Stimulated activated CD4-positive, alpha-beta T cell treated with anti-CD3 and anti-CD28 coated beads, TNF-alpha, amount 100 ng/mL, for 24 hours (primary cell): ENCODE measurements at places on chromosomes 5 and 9.

DNA sequence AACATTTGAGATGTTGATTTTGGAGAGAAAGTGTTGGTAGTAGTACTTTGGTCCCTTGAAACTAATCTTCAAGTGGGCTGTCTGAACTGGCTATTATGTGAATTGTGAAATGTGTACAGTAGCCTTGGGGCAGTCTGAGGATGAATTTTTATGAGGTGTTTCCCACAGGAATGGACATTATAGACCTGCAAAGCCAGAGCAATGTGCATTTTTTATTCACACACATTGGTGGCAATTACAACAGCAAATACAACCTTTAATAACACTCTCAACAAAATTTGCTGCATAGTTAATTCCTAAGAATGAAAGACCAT is 147.0 kb downstream of the PAM start:
- DNase-seq = no peak

- no peak for DNase-seq
Observed at GRCh38 chr5:141822144-141822543, 56.1 kb downstream of the PCDH1 start.

GRCh38 chr9:77523891-77524290 is 124.2 kb downstream of the GNA14 start:
- no peak for DNase-seq

DNA sequence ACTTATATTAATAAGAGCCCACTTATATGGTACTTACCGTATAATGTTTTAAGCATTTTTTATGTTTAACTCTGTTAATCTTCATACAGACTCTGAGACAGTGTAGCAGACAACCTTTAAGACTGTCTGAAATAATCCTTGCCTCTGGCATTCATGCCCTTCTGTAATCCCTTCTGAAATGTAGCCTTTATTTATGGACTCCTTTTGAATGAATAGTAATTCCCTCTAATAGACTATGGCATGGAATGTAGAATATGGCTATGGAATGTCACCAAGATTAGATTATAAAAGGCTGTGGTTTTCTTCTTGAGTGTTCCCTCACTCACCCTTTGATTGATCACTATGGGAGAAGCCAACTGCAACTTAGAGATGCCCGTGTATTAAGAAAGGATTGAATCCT is 439.4 kb downstream of the SH3GL2 start:
- DNase-seq = no peak

GRCh38 chr9:124696101-124696500 is 75.0 kb downstream of the NR6A1 start:
- no peak for DNase-seq

DNA sequence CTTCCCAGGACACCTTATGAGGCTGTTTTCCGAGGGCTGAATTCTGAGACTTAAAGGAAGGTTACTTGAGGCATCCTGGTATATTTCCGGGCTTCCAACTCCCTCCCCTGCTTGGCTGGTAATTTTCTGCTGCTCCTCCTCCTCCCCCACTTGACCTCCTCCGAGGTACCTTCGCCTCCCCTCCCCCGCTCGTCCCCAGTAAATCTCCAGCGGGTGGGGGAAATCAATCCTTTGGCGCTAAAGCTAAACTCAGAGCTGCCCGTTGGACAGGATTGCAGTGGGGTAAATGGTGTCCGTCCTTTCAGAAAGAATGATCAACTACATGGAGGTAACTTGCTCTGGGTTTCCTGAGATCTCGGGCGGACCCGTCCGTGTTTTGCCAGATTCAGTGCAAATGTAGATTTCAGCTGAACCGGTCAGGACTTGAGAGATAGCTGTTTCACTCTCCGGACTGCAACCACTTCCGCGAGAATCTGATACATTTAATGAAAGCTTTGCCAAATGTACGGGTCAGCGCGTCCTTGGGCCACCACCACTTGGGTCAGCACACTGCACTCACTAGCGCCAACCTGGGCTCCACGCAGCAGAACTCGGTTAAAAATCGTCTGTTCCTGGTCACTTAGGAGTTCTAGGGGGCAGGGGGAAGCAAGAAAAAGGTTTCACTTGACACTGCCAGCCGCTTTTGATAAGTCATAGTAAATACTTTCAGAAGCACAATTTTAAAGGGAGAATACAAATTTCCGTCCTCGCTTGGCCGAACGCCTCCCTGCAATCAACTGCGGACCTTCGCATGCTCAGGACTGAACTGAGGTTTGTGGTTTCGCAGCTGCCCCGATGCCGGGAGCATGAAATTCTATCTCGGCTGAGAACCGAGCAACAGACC is 4.6 kb upstream of the ISL1 start:
- DNase-seq = no peak

DNA sequence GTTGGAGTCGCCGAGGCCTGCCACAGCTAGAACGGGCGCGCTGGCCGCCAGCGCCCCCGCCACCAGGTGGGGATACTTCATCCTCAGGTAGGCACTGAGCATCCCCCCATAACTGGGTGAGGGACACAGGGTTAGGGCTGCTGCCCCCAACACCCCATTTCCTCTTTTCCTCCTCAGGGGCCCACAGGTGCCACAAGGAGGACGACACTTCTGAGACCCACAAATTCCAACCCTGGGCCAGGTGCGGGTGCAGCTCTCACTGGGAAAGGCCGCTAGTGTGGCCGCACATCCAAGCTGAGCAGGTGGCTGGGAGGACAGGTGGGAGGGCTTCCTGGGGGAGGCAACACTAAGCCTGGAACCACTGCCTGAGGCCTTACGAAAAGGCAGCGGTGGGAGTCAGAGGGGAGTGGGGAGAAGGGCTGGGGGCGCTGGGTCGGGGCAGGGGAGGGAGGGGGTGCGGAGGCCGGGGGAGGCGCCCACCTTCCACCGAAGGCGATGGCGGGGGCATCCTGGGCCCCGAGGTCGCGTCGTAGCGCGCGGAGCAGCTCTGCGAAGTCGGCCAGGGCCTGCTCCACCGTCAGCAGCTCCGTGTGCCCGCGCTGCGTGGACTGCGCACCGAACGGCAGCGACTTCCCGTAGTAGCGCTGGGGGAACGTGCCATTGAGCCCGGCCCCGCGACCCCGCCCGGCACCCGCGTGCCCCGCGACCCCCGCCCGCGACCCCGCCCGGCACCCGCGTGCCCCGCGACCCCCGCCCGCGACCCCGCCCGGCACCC is 961 bp downstream of the DPP7 start:
- DNase-seq = no peak

- DNase-seq = no peak
Observed at GRCh38 chr5:157354800-157355199, 88.9 kb downstream of the CYFIP2 start.

DNA sequence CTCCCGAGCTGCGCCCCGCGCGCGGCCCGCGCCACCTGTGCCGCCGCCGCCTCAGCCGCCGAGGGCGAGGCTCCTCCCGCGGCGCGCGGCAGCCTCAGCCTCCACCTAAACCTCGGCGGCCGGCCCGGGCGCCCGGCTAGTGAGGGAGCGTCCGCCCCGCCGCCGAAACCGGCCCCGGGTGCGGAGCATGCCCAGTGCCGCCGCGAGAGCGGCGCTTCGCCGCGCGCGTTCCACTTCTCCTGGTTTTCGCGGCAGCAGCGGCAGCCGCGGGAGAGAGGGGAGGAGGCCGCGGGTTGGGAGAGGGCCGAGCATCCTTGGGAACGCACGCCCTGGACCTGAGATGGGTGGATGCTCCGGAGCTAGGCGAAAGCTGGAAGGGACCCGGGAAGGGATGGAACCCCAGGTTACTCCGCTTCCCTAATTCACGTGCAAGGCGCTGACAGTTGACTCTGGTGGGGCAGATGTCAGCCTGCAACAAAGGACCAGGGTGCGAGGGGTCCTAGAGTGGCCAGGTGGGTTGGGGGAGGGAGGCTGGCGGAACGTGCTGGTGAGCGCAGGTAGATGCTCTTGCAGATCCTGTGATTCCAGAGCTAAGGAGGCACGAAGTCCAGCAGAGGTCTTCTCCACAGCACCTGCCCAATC is at the start of gene CTNND2:
TSS of gene CTNND2 (minus strand) at position 182 of the 642 bp plus-strand sequence. CDS start 593 bp downstream, outside the sequence.
- DNase-seq = no peak

DNA sequence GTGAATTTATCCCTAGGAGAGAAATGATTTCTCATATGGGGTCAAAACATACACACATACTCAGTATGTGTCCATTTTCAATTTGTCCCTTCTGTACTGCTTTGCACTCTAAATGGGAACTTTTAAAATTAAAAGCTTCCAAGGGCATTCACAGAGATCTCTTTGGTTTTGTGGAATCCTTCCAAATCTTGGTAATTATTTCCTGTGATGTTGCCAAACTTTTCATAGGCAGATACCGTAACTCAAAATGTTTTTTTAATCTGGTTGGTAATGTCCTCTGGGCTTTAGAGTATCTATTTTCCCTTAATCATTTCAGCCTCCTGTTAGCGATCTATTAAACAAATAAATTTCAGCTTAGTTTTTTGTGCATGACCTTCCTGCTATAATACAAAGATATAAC is 282.4 kb downstream of the ARHGEF28 start:
- no peak for DNase-seq

GRCh38 chr5:178586396-178586795 is 3.8 kb downstream of the COL23A1 start:
- DNase-seq = no peak

DNA sequence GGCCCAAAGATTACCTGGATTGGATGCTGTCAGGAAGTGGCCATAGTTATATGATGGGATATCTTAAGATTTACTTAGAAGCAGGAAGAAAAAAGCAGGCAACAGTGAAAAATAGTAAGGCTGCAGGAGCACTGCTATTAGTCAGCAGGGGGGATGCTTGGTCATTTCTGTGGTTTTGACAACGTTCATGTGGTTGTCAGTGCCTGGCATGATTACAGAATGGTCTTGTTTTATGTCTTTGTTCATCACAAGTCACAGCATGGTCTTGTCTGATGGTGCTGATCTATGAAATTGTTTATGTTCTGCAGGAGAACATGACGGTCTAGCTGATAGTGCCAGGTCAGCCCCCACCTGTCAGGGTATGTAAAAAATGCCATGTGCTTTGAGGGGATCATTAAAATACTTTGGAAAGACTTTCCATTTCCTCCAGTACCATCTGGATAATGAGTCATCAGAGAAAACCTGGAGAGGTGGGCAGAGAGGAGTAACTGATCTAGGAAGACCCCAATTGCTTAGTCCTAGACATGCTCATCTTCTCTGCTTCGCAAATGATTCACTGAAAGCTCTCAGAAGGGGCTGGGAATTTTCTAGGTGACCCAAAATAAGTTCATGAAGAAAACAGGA is 48.5 kb downstream of the PLGRKT start:
- DNase-seq = peak; percentile 3

GRCh38 chr5:115180165-115180709 is 10.5 kb upstream of the TRIM36 start:
- peak; percentile 24 for DNase-seq

- DNase-seq = peak; percentile 15
Observed at GRCh38 chr5:109690242-109690974, 681 bp downstream of the MAN2A1 start.

GRCh38 chr9:14441976-14442651 is 128.2 kb upstream of the NFIB start:
- no peak for DNase-seq

- DNase-seq = no peak
Observed at GRCh38 chr5:53084546-53085255, 24.9 kb downstream of the MOCS2 start.

DNA sequence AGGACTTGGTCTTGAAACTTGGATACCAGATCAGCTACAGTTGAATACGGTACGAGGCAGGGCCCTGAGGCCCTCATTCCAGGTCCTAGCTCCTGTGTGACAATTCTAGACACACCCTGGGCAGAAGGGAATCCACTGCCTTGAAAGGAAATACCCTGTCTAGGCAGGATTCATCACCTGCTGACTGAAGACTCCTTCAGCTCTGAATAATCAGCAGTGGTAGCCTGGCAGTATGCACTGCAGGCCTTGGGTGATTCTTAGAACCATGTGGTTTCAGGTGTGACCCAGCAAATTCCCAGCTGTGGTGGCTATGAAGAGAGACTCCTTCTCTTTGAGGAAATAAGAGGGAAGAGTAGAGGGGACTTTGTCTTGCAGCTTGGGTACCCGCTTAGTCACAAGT is 17.2 kb upstream of the EFNA5 start:
- DNase-seq = no peak

- no peak for DNase-seq
Observed at GRCh38 chr5:77632526-77633206, 5.8 kb downstream of the OTP start.

- no peak for DNase-seq
Observed at GRCh38 chr9:38345851-38346755, 46.4 kb upstream of the ALDH1B1 start.

DNA sequence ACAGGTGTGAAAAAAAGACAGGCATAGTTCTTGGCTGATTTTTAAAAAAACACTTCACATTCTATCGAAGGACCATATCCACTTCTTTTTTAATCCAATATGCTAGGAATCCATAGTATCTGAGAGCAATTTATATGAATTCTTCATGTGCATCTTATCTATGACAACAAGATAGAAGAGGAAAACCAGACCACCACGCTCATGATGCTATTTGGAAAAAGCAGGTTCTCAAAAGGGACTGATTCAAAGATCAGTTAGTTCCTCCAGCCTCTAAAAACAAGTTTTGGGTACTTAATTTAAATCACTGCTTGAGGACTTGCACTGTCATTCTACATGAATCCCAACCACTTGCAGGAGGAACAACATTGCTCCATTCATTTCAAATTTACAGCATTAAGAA is 6.3 kb downstream of the MEF2C start:
- DNase-seq = no peak

GRCh38 chr5:65769539-65769938 is 47.5 kb downstream of the NLN start:
- no peak for DNase-seq

DNA sequence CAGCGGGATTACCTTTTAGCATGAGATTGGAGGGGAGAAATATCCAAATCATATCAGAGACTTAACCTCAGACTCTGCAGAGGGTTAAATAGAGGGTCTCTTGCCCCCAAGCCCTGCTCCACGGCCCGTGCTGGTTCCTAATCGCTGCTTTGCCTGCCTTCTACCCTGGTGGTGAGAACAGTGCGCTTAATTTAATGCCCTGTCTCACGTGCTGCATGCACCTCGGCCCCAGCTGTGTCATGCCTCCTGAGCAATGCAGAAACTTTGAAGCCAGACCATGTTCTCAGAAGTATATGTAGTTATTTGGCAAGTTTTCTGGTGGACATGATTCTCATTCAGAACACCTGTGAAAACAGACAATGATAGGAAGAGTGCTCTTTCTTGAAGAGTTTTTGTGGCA is 1.4 kb downstream of the OTULIN start:
- DNase-seq = no peak

- no peak for DNase-seq
Observed at GRCh38 chr5:151477101-151477500, 29.7 kb downstream of the SLC36A1 start.

DNA sequence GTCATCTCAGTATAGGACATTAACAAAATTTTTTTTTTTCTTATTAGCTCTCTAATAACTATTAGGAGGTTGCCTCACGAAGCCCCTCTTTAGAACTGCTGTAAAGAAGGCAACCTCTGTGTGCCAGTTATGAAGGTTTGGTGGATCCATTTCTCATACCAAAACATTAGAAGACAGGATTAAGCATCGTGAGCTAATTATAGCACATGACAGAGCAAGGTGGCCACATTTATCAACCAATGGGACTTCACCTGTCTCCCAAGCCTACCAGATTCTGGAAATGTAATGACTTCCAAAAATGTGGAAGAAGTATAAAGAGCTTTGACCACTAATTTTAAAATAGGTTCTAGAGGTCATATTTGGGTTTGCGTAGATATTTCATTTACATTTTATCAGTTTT is 107.2 kb downstream of the SMARCA2 start:
- no peak for DNase-seq
